ENCODE measurements at places on chromosomes 2 and 18.

DNA sequence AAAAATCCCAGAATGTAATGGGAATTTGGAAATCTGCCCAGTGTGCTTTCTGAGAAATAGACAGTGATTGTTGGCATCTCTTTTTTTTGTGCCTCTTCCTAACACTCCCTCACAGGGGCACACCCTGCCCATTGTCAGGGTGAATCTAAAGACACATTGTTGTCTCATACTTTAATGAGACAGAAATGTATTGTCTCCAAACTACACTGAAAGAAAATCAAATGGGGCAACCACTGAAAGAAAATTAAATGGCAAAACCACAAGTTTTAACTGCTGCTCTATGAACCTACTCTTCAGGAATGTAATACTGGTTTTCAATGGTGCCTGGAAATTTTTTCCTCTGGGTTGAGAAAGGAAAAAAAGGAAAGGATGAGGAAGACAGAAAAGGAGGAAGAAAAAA, 43.2 kb upstream of the GLS start:
- DNase-seq = no peak

DNA sequence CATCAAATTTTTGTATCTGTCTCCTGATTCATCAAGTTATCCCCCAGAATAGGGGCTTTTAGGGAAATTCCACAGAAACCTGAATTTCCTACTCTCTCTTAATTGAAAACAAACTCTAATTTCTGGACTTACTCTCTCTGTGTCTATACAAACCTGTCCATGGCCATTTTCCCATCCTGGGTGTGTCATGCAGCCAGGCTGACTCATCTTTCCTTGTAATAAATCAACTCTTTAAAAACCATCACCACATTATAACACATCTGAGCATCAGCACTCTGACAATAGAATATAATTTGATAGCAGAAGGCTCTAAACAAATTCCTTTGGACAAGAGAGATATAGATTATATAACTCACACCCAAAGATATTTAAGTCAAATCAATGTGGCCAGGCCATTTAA, 610.2 kb downstream of the DCC start:
- no peak for DNase-seq

DNA sequence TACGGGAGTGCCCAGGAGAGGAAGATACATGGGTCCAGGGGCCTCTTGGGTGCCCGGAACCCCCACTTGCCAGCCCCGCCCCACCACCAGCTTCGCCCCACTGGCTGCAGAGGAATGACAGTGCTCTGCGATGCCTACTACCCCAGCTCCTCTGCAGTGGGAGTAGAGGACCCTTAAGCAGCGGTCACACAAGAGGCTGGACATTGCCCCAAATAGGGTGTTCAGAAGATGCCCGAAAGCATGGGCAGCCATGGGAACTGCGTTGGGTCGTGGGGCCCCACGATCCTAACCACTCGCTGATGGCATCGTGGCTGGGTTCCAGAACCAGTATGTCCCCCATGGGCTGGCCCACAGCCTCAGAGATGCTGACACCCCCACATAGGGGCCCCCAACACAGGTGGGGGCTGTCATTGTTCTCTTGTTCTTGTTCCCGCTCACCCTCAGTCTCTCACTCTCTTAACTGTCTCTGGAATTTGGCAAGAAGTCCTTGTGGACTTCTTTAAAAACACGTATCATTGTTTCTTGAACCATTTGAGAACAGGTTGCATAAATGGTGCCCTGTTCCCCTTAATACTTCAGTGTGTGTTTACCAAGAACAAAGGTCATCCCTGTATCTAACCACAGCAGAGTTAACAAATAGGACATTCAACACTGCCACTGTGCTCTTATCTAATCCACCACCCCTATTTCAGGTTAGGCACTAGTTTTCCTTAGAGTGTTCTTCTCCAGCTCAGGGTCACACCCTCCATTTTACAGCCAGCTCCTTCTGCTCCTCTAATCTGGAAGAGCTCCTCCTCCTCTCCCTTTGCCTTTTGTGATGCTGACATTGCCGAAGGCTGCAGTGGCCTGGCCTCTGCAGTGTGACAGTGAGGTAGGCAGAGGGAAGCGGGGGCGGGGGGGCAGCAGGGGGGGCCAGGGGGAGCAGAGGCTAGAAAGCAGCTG, 76.3 kb downstream of the STPG4 start:
- no peak for DNase-seq

- DNase-seq = no peak
These were observed 74.5 kb downstream of the EPB41L3 start for GRCh38 chr18:5469340-5469739.

- DNase-seq = no peak
These were observed 425.8 kb upstream of the KCNH7 start for GRCh38 chr2:163264341-163264740.

DNA sequence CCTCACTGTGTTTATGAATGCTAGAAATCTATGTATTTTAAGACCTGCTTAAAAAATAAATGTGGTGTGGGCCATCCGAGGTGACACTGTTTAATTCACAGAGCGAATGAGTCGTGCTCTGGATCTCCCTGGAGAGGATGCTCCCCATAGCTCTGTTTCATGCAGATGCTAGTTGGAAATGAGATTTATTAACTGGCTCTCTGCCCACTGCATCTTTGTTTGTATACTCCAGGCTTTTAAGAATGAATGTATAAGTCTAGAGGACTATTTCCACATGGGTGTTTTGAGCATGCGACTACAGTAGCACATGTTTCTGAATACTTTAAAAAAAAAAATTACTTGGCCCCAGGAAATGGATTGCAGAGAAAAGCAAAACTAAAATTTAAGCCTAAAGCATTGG, 3.9 kb downstream of the MAPRE2 start:
- no peak for DNase-seq

GRCh38 chr2:3914241-3914640, 210.9 kb downstream of the DCDC2C start:
- DNase-seq = no peak

GRCh38 chr18:46920067-46920466, 2.7 kb downstream of the KATNAL2 start:
- no peak for DNase-seq

- DNase-seq = peak; percentile 66
These were observed 81.0 kb downstream of the SP3 start for GRCh38 chr2:173884025-173884802.

DNA sequence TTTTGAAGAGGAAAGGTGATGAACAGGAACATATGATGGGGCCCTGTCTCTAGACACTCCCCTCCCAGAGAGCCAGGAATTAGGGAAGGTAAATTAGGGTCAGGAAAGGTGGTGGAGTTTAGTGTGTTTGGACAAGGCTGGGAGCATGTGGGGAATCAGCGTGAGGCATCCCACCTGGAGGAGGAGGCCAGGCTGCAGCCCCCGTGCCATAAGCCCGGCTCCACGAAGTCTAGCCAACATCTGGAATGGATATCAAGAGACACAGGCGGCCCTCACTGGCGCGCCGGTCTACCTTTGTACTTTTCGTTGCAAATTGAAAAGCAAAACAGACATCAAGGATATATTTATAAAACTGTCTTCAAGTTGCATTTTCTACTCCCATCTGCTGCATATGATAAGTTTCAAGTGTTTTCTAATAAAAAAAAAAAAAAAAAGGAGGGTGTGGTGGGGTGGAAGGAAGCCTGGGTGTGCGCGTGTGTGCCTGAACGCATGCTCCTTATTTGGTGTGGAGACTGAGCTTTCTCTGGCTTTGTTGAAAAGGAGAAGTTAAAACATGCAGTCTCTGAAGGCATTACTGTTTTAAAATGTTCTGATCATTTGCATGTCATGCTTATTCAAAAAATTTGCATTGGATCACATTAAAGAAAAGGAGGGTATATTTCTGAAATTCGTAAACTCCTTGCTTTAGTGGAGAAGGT, 546.7 kb upstream of the ID2 start:
- DNase-seq = no peak

GRCh38 chr2:100610381-100610831, 47.6 kb downstream of the PDCL3 start:
- DNase-seq = peak; percentile 86

DNA sequence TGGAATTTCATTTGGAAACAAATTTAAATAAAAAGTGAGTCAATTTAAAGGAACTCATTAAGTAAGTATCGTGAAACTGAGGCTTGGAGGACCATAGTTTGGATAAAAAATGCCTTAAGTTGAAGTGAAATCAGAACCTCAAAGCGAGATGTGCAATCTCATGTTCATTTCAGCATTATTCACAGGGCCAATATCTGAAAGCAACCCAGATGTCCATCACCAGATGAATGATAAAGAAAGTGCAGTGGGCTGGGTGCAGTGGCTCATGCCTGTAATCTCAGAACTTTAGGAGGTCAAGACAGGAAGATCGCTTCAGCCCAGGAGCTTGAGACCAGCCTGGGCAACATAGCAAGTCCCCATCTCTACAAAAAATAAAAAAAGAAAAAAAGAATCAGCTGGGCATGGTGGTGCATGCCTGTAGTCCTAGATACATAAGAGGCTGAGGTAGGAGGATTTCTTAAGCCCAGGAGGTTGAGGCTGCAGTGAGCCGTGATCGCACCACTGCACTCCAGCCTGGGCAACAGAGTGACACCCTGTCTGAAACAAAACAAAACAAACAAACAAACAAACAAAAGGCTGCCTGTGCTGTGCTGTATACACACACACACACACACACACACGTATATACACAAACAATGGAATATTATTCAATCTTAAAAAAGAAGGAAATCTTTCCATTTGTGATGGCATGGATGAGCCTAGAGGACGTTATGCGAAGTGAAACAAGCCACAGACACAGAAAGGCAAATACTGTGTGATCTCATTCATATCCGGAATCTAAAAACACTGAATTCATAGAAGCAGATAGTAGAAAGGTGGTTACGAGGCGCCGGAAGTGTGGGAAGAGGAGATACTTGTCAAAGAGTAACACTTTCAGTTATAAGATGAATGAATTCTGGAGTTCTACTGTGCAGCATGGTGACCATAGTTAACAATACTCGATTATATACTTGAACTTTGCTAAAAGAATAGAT, 14.5 kb downstream of the SH3RF3 start:
- no peak for DNase-seq

DNA sequence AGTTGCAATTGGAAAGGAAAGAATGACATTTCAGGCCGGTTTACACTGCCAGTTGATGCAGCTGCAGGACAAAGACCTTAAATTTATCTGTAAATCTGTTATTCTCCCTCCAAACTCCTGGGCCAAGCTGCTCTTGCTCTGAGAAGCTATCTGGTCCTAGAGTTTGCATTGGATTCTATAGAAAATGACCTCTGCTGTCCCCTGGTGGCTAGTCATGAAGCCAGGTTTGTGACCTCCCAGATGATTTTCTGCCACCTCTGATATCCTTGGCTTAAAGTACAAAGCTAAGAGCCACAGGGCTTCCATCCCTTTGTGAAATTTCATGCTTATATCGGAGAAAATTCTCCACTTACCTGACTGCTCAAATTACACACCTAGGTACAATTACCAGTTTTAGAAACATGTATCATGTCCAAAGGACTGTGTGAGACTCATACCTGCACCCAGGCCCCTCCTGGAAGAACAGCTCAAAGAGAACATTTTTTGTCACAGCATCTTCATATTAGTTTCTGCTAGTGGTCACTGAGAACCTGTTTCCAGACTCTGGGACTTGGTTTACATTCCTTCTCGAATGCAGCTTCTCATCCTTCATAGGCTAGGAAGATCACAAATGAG, 28.9 kb upstream of the IER3IP1 start:
- DNase-seq = peak; percentile 48

- DNase-seq = no peak
These were observed 60.9 kb upstream of the OSR1 start for GRCh38 chr2:19419211-19419880.

DNA sequence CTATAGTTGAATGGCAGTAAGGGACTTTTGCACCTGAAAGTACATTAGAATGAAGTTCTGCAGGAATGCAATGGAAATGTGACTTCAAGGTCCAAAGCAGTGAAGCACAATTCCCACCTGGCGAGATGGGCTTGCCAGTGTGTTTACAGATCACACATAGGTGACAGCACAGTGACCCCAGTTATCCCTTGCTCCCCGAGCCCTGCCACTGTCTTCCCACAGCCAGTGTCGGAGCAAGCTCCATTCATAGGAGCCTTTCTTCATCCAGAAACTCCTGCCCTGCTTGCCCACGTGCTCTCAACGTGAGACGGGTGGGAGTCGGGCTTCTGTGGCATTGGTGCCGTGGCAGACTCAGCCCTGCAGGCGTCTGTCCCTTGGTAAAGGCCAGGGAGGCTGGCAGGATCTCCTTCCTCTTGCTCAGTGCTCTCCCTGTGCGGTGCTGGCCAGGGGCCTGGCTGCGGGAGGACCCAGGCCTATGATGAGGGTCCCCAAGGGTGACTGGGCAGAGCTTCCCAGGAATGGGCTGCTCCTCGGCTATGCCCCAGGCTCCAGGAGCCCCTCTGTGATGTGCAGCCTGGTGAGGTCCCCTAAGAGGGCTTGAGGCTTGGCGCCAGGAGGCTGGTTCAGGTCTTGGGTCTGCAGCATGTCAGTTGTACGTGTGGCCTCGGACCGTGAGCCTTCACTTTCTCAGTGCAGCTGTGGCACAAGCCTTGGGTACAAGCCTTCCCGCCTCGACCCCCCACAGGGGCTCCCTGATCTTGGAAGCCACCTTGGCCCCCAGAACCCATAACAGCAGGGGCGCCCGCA, 40.2 kb downstream of the SNED1 start:
- DNase-seq = no peak

- DNase-seq = no peak
These were observed 164.6 kb downstream of the SEPTIN10 start for GRCh38 chr2:109448946-109449788.

DNA sequence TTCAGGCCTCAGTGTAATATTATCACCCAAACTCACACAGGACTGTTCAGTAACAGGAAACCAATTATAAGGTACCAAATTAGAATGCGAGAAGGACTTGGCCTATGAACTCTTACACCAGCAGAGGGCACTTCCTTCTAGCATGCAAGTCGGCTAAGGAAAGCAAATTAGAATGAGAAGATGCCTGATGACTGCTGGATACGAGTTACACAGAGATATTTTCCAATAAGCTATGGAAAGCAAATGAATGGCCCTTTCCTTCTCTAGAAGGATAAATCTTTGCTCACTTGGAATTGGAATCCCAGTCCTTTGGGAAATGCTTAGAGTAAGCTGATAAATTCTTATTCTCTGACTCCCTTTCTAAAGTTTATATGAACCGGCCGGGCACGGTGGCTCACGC, 109.8 kb downstream of the AP1S3 start:
- peak; percentile 54 for DNase-seq

DNA sequence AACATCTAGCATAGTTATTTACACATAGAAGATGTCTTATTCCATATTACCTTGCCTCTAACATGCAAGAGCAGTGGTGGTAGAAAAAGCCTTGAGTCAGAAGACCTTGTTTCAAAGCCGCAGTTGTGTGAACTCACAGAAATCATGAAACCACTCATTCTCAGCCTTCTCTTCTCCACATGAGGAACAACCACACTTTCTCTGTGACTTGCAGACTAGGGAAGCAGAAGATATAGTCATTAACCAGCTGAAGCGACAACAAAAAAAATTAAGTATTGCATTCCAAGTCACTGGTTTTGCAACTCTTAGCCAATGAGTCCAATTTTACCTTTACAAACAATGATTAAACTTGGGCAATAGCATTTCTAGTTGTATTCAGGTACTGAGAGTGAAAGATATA, 19.0 kb downstream of the TWSG1 start:
- DNase-seq = no peak

- DNase-seq = no peak
These were observed 480.0 kb upstream of the SYT4 start for GRCh38 chr18:43757273-43757672.

Data from testis (tissue), 5 donors.